Cerebellar cortex (tissue), 1 donor: ENCODE measurements at places on chromosomes 12 and 14.

DNA sequence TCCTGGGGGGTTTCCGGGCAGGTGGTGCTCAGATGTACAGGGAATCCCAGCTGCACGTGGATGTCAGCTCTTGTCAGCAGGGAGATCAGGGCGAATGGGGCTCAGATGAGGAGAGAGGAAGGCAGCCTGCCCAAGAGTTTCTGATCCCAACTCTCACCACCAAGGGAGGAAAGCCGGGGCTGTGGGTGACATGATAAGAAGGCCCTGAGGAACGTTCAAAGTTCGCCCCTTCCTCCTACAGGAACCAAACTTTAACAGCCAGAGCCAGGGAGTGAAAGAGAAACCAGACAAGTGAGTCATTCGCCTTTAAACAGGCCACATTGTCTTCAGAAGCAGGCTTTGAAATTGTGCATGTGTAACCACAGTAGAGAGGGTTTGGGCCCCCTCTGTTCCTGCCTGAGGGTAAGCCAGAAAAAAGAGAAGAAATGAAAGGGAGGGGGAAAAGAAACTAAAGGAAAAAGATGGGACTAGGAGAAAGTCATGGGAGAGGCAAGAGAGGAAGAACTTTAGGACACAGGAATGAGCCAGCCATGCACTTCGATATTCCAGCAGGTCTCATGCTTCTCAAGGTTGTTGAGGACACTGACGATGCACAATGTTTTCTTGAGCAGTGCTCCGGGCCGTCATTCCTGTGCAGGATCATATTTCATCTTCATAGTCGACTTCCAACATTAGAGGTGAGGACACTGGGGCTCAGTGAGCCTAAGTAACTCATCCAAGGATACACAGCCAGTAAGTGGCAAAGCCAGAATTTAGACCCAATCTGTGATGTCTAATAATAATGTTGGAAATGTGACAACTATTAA, 691.4 kb upstream of the TBX3 start:
- DNase-seq, result no peak

DNA sequence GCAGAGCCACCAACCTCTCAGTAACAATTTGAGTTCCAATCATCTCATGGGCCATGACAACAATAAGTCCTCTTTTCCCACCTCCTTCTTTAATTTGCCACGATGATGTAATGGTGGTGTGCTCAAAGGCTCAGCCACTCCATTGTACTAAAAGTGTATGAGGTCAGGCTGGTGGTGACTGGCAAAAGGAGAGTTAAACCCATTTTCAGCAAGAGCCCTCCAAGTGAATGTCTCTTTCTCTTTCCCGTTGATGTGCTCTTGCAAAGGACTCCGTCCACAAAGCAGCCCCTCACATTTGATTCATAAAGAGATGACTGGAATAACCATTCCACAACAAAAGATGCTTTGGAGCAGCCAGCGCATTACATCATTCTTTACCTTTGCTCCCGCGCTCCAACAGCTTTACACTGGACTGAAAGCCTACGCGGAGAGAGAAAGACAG, 41.6 kb downstream of the DUSP16 start:
- DNase-seq, result no peak

GRCh38 chr14:69696204-69696527, 70.8 kb upstream of the SRSF5 start:
- DNase-seq, result no peak

DNA sequence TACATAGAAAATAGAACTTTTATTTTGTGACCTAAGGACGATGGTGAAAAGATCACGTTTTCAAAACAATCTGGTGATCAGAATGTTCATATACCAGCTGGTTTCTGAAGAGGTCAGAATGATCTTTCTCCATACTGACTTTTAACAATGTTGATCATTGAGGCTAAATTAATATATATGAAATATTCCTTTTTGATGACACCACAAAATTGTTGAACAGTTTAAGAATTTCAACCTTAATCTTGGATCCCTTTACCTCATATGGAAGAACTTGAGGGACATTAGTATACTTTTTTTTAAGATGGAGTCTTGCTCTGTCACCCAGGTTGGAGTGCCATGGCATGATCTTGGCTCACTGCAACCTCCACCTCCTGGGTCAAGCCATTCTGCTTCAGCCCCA, 2.8 kb upstream of the REP15 start:
- DNase-seq, result no peak

DNA sequence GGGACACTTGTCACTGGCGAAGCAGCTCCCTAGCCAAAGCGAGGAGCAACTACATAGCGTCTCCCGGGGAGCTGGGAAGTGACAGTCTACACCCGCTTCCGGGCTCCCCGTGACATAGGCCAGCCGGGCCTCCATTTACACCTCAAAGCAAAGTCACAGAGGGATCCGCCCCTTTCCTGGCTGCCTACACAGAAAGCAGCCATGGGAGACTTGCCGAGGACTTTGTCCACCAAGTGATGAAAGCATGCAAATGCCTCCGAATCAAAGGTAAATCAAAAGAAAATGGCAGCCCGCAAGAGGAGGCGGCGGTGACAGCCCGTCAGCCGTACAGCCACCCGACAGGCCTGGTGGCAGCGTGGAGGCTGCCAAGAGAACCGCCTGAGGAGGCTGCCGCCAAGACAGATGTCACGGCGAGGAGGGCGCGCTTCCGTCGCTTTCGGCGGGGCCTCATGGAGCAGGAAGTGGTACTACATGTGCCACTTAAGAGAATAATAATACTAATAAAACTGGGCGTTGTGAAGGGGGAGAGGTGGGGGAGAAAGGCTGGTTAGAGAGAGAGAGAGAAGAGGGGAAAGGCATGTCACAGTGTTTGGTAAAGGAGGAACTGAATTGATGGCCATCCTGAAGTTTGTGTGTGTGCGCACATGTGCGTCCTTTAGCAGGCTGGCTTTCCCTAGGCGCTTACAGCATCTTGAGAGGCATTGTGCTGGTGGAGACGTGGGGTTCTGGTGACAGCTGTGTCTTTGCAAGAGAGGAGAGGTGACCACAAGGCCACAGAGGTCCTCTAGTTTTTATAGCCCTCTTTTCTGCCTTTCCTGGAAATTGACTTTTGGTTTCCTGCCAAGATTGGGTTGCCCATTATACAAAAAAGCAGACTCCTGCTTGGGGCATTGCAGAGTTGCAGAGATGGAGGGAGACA, 661.7 kb downstream of the VRK1 start:
- peak; percentile 3 for DNase-seq

- no peak for DNase-seq
Measured at GRCh38 chr12:28497889-28498411, 307.7 kb downstream of the CCDC91 start.

- DNase-seq, result no peak
Measured at GRCh38 chr14:58898655-58899316, 261.0 kb downstream of the DACT1 start.

- DNase-seq, result no peak
Measured at GRCh38 chr12:85374981-85375380, 95.0 kb downstream of the ALX1 start.

- no peak for DNase-seq
Measured at GRCh38 chr12:120090626-120091295, 25.8 kb downstream of the RAB35 start.

DNA sequence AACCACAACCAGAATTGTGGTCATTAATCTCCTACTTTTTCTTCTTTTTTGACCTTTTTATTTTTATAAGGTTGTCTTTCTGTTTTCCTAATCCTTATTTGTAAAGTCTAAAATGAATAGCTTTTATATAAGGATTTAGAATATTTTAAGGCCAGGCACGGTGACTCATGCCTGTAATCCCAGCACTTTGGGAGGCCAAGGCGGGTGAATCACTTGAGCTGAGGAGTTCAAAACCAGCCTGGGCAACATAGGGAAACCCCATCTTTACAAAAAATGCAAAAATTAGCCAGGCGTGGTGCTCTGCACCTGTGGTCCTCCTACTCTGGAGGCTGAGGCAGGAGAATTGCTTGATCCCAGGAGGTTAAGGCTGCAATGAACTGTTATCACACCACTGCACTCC, 55.1 kb downstream of the IFT81 start:
- DNase-seq, result no peak

DNA sequence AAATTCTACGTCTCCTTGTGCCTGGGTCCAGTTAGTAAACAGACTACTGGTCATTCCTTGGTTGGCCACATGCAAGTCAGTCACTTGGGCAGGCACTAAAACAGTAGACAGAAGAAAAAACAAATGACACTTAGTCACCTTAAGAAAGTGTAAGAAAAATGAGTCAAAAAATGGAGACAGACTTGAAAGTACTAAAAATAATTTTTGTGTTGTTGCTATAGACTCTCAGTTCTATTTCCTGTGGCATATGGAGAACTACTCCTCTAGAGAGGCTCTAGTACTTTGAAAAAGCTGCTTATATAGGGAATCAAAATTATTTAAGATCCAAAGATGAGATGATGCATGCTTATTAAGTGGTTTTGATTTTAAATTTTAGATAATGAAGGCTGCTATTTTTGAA, 56.0 kb downstream of the PTPRB start:
- DNase-seq, result no peak

- DNase-seq, result no peak
Measured at GRCh38 chr12:56838621-56839488, 75.7 kb downstream of the HSD17B6 start.

GRCh38 chr14:76115010-76115422, 36.7 kb upstream of the GPATCH2L start:
- DNase-seq, result no peak

DNA sequence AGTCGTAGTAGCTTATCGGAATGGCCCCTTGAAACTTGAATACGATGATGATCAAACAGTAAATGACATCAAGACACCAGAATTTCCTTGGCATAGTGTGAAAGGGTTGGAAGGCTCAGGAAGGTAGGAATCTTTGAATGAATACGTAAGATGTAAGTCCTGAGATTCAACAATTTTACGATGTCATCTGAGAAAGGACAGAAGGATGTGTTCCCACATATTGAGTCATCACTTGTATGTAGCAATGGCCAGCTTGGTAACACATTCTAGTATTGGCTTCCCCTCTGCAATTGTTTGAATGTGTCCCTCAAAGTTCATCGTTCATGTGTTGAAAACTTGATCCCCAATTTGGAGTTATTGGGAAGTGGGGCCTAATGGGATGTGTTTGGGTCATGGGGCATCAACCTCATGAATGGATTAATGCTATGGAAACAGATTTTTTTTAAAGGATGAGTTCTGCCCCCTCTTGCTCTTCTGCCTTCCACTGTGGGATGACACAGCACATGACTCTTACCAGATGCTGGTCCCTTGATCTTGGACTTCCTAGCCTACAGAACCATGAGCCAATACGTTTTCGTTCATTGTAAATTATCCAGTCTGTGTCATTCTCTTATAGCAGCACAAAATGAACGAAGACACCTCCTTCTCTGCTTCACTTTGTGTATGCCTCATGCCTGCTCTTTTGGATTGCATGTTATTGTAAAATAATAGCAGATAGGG, 284.6 kb downstream of the BCAT1 start:
- DNase-seq, result no peak

- no peak for DNase-seq
Measured at GRCh38 chr14:95697764-95698163, 11.5 kb downstream of the TCL1B start.

GRCh38 chr14:65550779-65551643, 138.5 kb downstream of the FUT8 start:
- peak; percentile 67 for DNase-seq

DNA sequence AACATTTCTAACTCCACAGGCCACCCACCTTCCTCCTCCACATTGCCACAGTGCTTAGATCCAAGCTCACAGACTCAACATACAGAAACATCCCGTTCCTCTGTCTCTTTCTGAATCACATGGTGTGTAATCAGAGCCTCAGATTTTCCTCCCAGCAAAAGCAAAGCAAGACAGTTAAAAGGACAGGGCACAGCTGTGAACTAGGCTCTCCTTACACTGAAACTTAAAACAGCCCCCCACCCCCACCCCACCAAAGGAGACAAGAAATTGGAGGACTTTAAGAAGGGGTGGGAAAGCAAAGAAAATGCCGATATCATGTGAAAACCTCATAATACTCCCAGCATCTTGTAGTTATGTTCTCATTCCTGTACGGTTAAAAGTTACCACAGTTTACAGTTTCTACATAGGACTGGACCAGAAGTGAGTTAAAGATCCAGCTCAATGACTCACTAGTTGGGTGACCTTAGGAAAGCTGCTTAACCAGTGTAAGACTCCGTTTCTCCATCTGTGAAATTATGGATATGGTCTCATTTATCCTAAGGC, 4.8 kb downstream of the YBX3 start:
- DNase-seq, result peak; percentile 7

DNA sequence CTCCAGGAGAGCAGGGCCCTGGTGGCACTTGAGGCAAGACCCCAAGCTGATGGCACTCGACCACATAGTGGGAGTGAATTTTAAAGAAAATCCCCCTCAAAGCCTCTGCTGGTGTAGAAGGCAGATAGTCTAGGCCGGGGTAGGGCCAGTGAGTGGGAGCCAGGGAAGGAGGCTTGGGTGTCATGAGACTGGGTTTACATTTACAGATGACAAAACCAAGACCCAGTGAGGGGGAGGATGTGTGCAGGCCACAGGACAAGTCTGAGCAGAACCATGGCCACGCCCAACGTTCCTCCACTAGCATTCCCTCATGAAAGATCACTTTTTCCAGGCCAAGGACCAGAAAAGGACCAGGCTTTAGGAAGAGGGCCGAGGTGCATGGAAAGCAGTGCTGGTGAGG, 42.0 kb downstream of the EVL start:
- DNase-seq, result no peak

DNA sequence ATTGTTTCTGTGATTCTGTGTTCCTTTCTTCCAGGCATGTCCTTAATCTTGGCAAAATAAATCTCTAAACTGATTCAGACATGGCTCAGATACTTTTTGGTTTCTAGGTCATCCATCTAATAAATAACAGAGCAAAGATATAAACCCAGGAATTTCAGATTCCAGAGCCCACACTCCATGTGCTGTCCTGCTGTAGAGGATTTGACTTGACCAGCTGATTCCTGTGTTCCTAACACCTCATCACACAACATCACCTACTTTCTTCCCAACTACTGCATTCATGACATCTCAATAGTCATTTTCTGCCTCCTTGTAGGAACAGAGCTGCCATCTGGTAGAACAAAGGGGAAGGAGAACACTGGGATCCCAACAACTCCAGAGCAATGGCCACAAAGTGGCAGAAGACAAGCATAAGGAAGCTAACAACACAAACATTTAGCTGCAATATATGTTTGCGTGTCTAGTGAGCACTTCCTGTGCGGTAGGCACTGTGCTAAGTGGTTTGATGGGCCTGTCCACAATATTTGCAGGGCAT, 91.9 kb upstream of the OVCH1 start:
- DNase-seq, result no peak
